Frontal cortex (tissue), 4 donors: ENCODE measurements at places on chromosomes 12 and 14. TPM values are rescaled to one million over a fixed set of nuclear protein-coding genes. Genes with fewer than 3 reads are reported as not detected.
A peak's percentile ranks its signal among the peaks of the same experiment; 100 is the strongest.

DNA sequence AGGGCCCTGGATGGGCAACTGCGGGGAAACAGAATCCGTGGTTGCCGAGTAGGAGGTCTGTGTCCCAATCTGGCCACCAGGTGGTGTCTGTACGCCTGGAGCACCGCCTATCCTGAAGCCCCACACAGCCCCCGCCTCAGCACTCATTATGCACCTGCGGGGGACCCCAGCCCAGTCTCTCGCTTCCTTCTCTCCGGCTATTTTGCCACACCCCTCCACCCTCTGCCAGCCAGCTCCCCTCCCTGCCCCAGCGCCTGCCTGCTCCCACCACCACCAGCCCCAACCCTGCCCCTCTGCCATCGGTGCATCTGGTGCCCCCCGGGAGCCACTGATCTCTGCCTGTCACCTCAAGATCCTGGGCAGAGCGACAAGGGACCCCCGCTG is 2.2 kb upstream of the NXPH4 start:
- peak; percentile 65 for DNase-seq

DNA sequence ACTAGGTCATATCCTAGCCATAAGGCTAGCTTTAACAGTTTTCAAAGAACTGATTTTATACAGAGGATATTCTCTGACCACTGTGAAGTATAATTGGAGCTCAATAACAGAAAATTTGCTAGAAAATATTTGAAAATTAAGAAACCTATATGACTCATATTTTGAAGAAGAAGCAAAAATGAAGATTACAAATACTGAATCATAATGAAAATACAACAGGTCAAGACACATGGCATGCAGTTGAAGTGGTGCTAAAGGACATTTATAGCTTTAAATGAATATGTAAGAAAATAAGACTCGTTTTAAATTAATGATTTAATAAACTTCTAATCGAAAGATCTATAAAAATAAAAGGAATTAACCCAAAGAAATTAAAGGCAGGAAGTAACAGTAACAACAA is 1234.6 kb downstream of the SLC16A7 start:
- DNase-seq, result no peak

DNA sequence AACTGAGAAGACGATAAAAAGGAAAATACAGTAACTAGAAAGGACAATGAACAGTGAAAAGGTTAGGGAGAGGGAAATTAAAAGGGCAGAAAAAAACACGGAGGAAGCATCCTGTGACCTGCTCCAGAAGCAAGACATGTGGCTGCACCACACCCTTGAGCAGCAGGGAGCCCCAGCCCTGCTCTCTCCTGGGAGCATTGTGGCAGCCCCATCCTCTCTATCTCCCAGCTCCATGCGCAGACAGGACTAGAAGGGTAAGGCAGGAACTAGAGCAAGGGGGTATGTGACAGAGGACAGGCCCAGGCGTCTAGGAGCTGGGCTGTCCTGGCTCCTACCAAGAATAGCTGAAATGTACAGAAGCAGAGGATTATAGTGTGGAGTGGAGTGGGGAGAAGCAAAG is 38.6 kb upstream of the SMUG1 start:
- DNase-seq, result no peak

GRCh38 chr12:58883576-58884334 is 36.5 kb downstream of the LRIG3 start:
- DNase-seq, result no peak

- no peak for DNase-seq
Measured at GRCh38 chr12:108004319-108004718, 124.8 kb upstream of the WSCD2 start.

DNA sequence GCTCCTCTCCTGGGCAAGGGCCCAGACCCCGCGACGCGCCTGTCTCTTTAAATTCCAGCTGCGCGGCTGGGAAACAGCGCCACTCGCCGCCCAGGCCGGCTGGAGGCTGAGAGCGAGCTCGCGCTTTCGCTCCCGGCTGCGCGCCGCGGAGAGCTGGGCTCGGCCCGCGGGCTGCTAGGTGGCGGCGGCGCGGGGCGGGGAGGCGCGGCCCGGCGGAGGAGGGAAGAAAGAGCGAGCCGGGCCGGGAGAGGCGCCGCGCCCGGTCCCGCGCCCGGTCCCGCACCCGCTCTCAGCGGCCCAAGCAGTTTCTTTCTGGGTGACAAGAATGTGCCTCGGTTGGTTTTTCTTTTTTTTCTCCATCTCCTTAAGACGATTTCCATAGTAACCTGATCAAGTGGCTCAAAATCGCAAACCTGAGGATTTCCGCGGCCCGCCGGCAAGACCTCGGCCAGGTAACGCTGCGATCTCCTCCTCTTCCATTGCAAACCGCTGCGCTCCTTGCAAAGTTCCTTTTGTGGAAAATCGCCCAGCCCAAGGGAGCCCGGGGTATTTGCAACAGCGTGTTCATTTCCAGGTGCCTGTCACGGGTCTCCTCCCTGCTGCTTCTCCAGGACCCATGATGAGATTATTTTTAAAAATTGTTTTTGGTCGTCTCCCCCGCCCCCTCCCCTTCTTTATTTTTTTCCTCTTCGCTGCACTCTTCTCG is 259.5 kb upstream of the E2F7 start:
- peak; percentile 70 for DNase-seq

GRCh38 chr12:106249411-106250135 is 1.8 kb upstream of the CKAP4 start:
- no peak for DNase-seq

DNA sequence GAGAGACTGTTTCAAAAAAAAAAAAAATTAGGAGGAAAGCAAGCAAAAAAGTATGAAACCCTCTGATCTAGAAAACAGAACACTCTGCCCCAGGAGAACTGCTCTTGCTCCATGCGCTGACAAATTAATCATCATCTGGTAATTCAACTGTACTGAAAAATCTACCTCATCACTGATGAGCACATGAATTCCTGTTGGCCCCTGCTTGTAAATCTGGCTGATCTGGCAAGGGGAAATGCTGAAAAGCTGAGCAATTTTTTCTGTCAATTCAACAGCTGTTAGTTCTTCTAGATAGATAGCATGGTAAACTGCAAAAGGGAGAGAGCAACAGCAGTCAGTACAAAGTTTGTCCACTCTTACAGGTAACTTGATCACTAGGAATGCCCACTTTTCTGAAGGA is 15.2 kb upstream of the CSRNP2 start:
- no peak for DNase-seq

- no peak for DNase-seq
Measured at GRCh38 chr12:127393465-127393864, 873.5 kb upstream of the TMEM132C start.

DNA sequence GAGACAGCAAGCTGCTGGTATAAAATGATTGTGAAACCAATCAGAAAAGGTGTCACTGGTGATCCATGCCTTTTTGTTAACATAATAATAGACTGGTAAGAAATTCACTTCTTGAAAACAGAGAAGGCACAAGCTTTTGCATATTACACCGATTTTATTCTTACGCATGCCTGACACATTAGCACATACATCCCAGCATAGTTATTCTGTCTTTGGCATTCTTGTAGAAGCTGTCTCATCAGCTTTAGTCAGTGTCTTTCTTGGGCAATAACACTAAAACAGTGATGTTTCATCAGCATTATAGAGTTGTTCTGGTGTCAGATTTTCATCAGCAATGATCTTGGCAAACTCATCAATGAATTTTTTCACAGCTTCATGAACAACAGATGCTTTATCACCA is 283.4 kb upstream of the TMTC1 start:
- DNase-seq, result no peak

GRCh38 chr12:88052686-88053085 is 23.5 kb upstream of the C12orf50 start:
- no peak for DNase-seq

DNA sequence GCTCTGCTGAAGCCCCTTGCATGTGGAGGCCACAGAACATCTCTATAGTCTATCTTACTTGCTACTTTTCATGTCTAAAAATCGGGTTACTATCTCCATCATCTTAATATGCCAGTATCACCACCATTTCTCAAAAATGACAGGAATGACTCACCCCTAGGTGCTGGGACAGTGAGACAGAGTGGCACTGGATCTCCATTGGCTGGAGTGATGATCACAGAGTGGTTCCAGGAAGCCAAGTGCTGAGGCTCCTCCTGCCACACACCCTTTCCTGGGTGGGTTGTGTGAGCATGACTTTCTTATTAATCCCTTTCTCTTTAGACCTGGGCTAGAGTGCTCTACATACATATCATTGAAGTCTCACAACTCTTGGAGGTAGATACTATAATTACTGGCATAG is 3.3 kb upstream of the ASCL1 start:
- no peak for DNase-seq

DNA sequence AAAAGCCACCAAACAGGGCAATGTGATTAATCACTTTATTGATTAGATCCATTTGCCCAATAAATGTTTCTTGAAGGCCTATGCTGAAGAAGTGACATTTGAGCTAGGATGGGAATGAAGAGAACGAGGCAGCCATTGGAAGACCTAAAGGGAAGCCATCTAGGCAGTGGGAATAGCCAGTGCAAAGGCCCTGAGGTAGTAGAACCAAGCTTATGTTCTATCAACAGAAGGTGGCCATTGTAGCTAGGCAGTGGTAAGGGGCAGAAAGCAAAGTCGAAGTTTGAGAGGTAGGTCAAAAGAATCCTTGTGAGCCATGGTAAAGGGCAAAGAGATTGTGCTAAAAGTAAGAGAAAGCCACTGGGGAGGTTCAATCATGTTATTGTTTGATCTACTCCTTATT is 173.1 kb downstream of the ITPR2 start:
- DNase-seq, result no peak

- DNase-seq, result peak; percentile 35
Measured at GRCh38 chr12:7460375-7461259, 16.7 kb upstream of the CD163L1 start.

The GCN1 gene
- total RNA-seq, result 62.4 TPM

The INHBC gene
- total RNA-seq, result not detected

The P2RX2 gene
- total RNA-seq, result not detected

The TCL1A gene
- not detected for total RNA-seq

The PTHLH gene
- not detected for total RNA-seq
